Progenitor cell of endocrine pancreas (in vitro differentiated cells): ENCODE measurements at places on chromosomes 13 and 19.

DNA sequence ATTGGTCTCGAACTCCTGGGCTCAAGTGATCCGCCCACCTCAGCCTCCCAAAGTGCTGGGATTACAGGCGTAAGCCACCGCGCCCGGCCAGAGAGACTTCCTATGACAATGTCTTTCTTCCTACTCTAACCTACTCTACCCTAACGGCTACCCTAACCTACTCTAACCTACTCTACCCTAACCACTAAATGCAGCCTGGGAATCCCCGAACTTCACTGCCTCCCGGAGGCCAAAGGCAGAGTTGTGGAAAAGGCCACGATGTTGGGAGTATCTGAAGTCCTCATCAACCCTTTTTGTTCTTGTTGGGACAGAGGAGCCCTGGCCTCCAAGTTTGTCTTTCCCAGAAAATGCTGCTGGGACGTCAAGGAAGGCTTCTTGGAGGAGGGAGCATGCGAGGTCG lies 967 bp upstream of the NR2C2AP start:
- DNase-seq, result no peak

DNA sequence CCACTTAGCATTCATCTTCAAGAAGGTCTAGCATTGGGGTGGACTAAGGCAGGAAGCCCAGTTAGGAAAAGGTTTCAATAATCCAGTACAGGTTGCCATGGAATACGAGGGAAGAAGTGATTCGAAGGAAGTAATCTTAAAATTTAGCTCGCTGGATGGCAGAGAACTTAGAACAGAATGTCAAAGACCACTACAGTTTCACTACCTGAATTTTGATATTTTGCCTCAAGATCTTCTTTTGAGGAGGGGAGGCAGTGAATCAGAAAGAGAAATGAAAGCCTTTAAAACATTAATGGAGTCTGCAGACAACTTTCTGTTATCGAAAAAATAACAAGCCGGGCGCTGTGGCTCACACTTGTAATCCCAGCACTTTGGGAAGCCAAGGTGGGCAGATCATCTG lies 7.0 kb upstream of the RAB8A start:
- no peak for DNase-seq

DNA sequence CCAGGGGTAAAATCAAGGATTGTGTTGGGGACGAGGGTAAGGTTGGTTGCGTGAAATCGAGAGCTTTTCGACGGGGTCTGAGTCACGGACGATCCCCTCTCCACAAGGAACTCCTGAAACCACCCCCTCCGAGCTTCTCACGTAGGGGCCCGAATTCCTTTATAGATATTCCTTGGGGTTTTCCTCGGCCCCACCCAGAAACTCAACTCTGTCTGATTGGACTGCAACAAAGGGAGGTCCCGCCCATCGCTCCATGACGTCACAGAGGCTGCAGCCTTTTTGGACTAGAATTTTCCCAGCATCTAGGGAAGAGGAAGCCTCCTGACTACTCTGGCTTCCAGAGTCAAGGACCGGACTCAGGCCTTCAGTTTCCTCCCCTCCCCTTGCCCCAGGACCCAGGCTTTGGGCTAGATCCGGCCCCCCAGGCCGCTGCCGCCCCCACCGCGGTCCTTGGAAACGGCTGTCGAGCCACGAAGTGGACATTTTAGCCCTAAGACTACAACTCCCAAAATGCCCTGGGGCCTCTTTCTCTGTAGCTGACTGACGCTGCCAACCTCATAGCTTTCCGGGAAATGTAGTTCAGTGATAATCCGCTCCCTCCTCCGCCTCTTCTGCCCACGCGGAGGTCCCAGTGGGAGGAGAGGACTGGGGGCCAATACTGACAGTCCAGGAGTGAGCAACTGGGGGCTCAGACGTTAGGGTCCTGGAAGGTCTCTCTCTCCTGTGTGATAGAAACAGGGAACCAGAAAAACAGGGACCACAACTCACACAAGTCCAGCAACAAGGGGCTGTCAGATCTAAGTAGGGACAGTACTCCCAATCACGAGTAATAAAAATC lies at the start of gene IZUMO1:
TSS of gene IZUMO1 (minus strand) at position 172 of the 838 bp plus-strand sequence. CDS start 1,050 bp downstream, outside the sequence.
- DNase-seq, result peak; percentile 48

DNA sequence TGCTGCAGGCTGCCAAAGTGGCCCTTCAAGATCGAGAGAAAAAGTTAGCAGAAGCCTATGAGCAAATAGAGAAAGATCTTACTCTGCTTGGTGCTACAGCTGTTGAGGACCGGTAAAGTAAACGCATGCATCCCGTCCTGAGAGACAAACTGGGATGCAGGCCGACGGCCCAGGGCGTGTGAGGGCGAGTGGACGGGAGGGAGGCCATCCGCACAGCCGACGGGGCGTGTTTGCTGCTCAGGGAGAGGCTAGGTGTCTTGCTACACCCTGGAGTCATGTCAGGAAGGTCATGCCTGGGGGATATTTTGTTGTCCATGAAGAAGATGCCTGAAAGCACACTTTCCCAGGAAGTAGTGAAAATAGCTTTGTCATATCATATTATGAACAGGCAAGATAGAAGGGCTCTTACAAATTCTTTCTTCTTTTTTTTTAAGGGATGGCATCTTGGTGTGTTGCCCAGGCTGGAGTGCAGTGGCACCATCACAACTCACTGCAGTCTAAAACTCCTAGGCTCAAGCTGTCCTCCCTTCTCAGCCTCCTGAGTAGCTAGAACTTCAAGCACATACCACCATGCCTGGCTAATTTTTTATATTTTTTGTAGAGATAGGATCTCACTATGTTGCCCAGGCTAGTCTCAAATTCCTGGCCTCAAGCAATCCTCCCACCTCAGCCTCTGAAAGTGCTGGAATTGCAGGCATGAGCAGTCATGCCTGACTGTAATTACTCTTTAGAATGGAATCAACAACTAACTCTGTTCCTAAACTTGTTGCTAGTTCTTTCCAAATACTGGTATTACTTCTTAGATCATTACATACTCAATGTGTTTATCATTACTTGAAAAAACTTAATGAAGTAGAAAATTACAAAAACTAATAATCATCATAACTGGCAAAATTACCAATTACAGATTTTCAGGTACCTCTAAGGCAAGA lies 117.6 kb upstream of the MCF2L start:
- DNase-seq, result no peak

DNA sequence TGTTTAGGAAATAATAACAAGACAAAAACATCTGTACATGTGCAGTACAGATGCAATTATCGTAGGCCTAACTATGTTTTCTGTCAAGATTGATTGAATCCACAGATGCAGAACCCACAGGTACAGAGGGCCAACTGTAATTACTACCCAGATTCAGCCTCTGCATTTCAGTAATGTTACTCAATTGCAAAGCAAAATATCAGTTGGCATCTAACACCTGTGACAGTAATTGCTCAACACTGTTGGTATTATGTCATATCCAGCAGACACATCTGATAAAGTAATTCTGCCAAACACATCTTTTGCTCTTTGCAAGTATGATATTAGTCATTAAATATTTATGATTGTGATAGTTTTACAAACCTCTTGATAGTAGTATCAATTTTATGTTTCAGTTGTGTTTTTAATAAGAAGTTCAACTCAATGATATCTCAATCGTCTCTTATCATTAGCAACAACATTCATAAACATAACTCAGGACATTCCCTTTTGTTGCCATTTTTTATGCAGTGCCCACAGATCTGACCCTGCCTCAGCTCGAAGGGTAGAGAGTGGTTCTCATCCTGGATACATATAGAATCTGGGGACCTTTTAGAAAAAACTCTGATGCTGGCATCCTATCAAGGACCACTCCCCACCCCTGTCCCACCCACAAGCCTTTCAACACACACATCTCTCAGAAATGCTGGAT lies 104.7 kb downstream of the MYCBP2 start:
- DNase-seq, result no peak

DNA sequence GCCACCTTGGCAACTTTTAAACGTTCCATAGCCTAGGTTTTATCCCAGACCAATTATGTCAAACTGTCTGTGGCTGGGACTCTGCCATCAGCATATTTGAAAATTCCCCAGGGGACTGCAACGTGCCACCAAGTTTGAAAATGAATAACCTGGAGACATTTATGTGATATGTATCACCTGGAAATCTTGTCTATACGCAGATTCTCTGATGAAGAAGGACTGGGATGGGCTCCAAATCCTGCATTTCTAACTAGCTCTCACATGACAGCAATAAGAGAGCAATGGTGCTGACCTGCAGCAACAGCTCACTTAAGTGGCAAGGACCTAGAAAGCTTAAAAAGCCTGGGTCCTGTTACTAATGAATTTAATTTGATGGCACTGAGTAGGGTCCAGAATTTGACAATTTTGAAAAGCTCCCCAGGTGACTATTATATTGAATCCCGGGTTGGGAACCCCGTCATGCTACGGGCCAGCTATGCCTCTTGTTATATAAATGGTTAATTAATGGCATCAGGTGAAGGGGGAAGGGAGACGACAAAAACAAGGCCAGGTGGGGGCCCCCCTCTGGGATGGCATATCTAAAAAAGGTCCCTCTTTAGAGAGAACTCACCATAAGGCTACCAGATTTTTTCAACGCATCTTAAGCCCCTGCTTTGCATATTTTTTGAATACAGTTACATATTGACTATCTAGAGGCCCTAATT lies 213.7 kb downstream of the ZIC5 start:
- DNase-seq, result no peak

GRCh38 chr13:88074794-88075510 lies 403.8 kb downstream of the SLITRK5 start:
- no peak for DNase-seq

- no peak for DNase-seq
Observed at GRCh38 chr19:11096210-11096841, 7.1 kb downstream of the LDLR start.

- no peak for DNase-seq
Observed at GRCh38 chr19:52369559-52370340, at the start of gene ZNF880. Gene ZNF880, plus strand, starts transcription at chr19:52369923. Its CDS starts 43 bp downstream, at chr19:52369966.

- peak; percentile 98 for DNase-seq
Observed at GRCh38 chr19:58278541-58279041, at the start of gene ZNF8. Gene ZNF8, plus strand, starts transcription at chr19:58278955. Its CDS starts 127 bp downstream, at chr19:58279082.

- DNase-seq, result no peak
Observed at GRCh38 chr19:3710265-3710812, 2.2 kb downstream of the TJP3 start.

DNA sequence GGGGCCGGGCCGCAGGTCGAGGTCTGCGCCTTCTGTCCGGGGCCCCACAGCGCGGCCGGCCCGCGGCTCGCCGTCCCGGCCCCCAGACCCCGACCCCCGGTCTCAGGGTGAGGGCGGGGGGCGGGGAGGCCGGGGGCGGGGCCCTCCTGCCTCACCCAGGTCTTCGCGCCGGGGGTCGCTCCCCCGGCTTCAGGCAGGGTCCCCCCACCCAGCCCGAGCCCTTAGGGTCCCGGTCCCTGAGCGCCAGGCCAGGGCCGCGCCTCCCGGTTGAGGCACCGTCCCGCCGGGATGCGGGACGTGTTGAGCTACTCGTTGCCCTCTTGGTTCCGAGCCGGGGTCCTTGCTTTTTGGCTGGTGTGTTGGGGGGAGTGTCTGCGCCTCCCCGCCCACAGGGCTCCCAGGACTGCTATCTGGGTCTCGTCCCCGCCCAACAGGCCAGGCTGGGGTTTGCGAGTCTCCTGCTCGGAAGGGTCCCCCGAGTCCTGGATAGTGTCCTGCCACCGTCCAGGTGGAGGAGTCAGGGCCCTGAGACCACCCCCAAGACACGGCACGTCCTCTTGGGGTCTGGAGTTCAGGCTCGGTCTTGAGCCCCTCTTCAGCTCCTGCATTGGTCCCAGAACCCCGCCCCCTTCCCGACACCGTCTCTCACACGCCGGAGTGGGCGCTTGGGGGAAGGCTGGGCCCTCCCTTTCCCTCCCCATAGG lies 452 bp downstream of the PIAS4 start:
- DNase-seq, result no peak

GRCh38 chr13:102913914-102914313 lies 68.1 kb downstream of the ERCC5 start:
- DNase-seq, result no peak

GRCh38 chr19:13154241-13154778 lies 4.1 kb downstream of the IER2 start:
- peak; percentile 40 for DNase-seq

- no peak for DNase-seq
Observed at GRCh38 chr13:85255978-85256377, 543.2 kb downstream of the SLITRK6 start.

DNA sequence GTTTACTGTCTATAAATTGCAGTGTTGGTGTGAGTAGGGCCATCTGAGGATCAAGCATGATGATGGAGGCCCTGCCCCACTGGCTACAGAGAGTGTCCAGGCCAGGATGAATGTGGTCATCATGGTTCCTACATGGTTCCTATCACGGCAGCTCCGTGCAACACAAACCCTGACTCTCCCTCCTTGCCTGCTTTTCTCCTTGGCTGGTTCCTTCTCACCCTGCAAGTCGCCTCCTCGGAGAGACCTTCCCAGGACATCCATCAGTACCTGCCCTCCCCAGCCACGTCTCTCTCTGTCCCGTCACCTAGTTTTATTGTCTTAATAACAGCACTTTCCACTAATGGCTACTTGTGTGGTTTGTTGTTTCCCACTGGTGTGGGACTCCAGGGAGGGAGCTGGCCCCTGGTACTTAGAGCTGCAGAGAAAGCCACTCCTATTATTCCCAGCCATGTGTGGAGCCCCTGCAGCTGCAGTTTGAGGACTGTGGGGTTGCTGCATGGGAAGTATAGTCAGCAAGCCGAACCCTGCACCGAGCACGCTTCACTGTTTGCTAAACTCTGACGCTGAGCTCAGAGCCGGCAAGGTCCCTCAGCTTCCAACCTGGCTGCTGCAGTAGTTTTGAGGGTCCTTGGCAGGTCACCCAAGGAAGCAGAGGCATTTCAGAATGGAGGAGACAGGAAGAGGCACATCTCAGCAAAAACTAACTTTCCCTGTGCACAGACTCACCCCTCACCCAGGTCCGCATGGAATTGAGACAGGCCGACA lies 146.4 kb upstream of the VSTM2B start:
- DNase-seq, result peak; percentile 3

- no peak for DNase-seq
Observed at GRCh38 chr19:34317311-34317927, 47.6 kb upstream of the GPI start.

- DNase-seq, result peak; percentile 58
Observed at GRCh38 chr19:17327654-17328516, 6.8 kb downstream of the ANO8 start.

DNA sequence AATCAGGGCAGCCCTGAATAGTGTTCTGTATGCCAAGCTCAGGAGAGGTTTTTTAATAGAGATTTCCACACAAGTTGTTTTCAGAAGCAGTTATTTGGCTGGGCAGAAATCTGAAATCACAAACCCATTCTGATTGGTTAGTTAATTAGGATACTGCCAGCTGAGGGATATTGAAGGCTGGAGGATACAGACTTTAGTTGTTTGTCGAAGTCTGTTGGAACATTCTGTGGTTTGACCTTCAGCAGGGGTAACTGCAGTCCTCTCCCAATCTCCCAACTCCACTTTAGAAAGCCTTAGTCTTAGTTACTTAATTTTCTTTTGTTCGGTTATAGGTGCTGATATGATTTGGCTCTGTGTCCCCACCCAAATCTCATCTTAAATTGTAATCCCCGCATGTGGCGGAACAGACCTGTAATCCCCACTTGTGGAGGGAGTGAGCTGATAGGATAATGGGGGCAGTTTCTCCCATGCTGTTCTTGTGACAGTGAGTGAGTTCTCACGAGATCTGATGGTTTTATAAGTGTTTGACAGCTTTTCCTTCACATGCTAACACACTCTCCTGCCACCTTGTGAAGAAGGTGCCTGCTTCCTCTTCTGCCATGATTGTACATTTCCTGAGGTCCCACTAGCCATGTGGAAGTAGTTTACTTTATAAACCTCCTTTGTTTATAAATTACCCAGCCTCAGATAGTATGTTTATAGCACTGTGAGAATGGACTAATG lies 169.2 kb downstream of the GPC5 start:
- DNase-seq, result no peak
